ENCODE measurements at places on chromosomes 3 and 15. TPM values are rescaled to one million over a fixed set of nuclear protein-coding genes. Genes with fewer than 3 reads are reported as not detected.

The SH2D7 gene
- not detected for total RNA-seq

The CLDN16 gene
- not detected for total RNA-seq

DNA sequence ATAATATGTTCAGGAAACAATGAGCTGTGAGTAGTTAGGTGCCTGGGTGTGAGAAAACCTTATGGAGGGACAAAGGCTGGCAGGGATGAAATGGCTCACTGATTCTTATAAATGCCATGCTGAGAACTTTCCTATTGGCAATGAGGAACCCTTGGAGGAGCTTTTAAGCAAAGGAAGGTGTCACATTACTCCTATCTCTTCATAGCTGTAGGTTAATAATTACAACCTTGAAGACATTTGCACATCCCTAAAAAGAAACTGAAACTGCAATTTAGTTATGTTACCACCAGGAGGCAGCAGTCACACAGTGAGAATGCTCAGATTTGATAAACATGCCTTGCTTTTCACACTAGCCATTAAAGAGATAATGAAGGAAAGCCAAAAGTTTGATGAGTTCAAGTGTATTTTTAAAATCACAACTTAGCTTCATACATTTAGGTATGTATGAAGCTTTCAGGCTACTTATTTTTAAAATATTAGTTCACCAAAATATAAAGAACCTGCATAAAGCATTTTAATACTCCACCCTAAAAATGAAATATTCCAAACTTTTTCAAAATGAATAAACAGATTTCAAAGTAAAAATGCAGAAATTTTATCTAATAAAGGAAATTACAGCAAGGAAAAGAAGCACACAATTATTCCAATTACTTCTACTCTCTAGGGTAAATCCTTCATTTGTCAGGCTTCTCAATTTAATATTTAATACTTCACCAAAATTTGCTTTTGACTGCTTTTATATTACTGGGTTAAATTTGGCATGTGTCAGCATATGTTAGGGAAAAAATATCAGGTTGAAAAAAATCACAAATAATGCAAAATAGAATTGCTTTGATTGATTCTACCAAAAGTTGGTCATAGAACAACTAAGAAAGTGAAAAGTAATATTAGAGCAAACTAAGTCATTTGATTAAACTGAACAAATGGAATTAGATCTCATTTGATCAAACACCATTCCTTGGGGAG lies 136.9 kb upstream of the SLC2A2 start:
- no peak for DNase-seq

The ZPLD1 gene
- not detected for total RNA-seq

The REC114 gene
- not detected for total RNA-seq

GRCh38 chr3:212432-212831 lies 15.9 kb downstream of the CHL1 start:
- DNase-seq, result no peak

DNA sequence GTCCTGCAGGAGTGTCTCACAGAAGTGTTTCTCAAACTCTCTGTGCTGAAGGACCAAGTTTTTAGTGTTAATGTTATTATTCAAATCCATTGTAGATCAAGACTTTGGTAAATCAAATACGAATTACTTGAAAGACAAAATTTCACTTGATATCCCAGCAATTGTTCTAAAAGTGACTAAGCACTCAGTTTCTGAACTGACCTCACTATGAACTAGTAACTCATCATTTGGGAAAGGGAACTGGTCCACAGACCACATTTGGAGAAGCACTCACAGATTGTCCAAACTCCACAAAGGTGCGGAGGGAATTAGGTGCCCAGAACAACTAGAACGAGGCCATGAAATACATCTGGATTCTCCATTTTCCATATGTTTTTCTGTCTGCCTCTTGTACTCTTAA lies 25.6 kb downstream of the FAM43A start:
- DNase-seq, result no peak

The CCR9 gene
- total RNA-seq, result not detected

GRCh38 chr3:46921041-46921440 lies 43.5 kb downstream of the PTH1R start:
- no peak for DNase-seq

DNA sequence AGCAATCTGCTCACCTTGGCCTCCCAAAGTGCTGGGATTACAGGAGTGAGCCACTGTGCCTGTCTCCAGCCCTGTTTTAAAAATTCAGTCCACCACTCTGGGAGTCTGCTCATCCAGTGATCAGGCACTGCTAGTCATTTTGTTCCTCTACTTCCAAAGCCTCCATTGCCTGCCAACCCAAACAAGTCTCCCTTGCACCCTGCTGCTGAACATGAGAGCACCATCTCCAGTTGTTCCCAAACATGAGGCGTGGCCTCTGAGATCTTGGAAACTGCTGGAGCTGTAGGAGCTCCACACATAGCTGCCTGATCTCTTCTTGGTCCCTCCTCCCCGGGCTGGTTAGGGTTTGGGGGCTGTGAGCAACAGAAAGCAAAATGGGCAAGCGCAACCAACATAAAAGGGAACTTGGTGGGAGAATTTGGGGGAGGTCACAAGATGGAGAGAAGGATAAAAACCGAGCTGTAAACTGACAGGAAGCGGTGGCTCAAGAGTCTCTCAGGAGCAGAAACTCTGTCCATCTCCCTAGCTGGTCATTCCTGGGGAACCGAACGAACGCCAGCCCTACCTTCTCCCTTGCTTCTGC lies 49.6 kb upstream of the TLE3 start:
- no peak for DNase-seq

DNA sequence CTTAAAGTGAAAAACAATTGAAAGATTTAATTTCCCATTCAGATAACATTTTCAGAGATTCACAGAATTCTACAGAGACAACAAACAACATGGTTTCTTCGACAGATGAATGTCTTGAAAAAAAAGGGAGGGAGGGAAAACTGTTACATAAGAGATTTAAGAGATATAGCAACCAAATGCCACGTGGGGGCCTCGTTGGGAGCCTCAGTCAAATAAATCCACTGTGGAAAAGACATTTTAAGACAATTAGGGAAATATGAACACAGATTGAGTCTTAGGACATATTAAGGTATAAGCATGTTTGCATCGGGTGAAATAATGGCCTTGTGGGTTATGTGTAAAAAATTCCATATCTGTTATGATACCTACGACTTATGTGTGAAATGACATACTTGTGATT lies 5.0 kb upstream of the PRRT3 start:
- no peak for DNase-seq

- DNase-seq, result no peak
These were observed 22.4 kb downstream of the CD86 start for GRCh38 chr3:122077293-122078234.

DNA sequence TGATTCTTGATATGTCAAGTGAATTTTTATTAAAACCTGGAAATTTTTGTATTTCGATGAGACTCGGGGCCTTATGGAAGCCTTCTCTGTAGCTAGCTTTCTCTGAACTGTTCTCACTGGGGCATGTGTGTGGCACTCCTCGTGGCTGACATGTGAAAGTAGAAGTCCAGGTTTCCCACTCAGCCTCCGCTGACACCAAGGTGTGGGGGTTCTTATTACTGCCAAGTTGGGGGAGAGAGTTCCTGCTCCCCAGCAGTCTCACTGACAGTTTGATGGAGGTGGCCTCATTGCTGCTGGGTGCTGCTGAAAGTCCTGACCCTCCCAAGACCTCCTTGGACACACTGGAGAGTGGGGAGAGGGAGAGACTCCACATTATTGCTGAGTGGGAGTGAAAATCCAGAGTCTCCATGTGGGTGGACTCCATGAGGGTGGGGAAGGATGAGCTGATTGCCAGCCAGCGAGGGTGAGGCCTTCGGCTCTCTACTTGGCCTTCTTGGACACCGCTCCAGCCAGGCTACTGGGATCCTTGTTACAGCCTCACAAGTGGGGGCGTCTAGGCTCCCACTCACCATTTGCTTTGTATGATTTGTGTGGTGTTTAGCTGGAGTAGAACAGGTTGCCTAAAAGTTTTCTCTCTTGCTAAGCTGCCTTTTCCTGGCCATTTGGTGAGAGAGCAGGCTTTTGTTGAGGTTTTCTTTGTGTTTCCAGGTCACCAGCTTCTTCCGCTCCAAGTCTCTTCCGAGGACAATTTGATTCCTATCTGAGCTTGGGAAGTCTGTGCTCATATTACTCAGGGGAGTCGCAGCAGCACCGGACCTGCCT lies 64.1 kb downstream of the LSM3 start:
- no peak for DNase-seq

GRCh38 chr15:55590788-55591187 lies 2.6 kb upstream of the PYGO1 start:
- no peak for DNase-seq
